NCI-H345 (cell line): ENCODE measurements at places on chromosomes 12 and 14.

DNA sequence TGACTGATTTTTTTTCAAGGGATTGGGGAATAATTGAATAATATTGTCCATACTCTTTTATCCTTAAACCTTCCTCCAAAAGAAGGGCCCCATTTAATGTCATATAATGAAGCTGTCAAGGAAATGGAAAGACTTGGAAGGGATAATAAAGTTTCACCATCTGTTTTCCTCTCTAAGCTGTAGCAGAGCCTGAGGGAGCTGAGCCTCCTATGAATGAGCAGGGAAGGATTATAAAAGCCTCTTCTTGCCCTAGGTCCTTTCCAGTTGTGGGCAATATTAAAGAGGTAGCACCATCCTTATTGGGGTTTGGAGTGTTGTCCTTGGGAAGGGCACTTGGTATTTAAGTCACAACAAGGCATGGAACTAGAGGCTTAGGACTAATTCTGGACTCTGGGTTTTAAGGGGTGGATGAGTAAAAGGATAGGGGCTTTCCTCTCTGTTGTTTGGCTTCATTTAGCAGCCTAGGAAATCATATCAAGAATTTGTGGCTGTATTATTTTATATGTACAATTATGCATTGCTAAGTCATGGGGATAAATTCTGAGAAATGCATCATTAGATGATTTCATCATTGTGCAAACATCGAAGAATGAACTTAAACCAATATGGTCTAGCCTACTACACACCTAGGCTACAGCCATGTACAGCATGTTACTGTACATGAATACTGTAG lies 408.5 kb upstream of the DCN start:
- DNase-seq, result no peak

DNA sequence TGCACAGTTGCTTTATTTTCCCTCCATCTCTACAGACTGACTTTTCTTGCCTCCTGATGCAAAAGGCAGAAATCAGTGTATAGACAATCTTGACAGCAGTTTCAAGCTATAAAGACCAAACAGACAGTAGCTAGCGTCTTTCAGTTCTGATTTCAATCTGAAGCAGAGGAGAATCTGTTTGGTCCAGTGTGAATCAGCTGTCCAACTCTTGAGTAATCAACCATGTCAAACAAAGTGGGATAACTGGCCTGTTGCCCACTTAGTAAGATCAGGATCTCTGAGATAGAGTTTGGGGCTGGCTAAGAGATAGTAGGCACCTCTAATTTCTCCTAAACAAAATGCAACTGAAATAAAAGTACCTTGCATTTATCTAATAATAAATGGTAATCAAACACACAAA lies 797.4 kb upstream of the FBXO33 start:
- DNase-seq, result no peak

DNA sequence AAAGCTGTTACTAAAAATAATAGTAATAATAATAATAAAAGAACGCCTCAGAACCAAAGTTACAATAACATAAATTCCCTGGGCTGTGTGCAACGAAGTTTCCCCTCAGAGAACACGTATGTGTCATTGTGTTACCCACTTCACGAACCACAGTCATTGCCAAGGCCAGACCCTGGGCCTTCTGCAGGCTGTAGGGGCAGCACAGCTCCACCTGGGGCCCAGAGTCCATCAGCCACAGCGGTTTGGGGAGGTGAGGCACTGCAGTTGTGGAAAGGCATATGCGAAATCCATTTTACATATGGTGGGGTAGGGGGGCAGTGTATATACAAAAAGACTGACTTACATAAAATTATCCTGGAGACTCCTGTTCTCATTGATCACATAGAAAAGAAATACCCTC lies 56.1 kb downstream of the ESR2 start:
- no peak for DNase-seq

GRCh38 chr12:124109760-124110159 lies 136.7 kb downstream of the ZNF664 start:
- DNase-seq, result no peak

DNA sequence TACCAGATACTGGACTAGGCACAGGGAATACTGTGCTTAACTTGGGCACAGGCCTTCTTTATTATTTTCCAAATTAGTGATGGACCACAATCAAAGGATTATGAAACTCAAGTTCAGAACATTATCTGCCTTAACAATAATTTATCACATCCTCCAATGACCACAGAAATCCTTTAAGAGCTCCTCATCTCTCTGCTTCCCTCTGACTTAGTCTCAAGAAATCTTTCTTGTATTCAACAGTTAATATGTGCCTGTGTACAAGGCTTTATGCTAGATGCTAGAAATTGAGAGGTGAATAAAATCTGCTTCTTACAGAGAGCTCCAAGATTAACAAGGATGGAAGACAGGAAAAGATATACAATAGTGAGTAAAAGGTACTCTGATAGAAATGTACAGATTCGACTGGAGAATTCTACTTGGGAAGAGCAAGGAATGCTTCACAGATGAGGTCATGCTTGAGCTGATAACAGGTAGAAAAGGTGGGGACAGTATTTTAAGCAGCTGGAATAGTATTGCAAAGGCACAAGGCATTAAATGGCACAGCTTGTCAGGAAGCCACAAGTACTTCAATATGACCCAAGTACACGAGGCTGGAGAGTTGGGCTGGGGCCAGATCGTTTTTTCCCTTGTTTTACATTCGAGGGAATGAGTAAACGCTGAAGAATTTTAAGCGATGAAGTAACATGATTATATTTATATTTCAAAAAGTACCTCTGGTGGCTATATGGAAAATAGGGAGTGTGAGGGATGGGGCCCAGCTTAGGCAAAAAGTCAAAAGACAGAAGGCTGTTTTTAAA lies 55.1 kb upstream of the ARID2 start:
- no peak for DNase-seq
